ENCODE measurements at places on chromosomes 11 and 22.

DNA sequence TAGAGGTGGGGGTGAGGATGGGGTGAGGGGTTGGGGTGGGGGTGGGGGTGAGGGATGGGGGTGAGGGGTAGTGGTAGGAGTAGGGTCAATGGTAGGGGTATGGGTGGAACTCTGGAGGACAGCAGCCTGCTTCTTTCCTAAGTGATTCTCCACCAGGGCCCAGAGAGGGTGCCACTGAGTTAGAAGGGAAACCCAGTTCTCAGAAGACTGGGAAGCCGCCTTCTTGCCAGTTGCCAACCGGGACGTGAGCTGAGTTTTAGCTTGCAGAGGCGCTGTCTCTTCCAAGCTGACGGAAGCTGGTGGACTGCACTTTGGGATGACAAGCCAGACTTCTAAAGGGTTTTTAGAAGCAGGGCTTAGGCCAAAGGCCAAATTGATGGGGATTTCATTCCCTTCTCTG, 104.4 kb downstream of the NAT10 start:
- H3K27ac ChIP-seq = no peak overlapping the region
- DNase-seq = no peak
- H3K4me3 ChIP-seq = no peak overlapping the region

DNA sequence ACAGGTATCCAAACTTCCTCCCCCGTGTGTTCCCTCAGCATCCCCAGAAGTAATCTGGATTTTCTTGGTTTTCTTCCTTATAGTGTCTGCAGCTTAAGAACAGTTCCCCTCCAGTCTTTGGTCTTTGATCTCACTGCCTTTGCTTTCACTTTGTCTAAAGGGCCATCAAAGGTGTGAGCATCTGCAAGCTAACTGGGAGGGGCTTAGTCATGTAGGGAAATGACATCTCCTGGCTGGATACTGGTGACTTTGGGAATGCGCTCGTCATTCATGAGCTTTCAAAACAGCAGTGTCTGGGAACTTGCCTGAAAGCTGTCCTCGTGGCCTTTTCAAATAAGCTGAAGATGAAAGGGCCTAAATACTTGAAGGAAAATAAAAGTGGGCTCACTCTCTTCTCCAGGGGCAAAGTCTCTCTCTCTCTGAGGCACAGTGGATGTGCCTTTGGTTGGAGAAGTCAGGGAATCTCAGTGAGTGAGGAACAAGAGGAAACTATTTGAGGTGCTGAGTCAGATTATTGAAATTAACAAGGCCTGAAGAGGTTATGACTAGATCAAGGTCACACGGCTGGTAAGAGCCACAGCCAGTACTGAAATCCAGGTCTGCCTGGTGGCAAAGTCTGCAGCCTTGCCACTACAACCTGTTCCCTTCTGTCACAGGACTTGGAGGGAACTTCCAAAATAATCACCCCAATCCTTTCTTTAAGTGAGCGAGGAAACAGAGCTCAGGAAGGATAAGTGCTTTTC, 45.6 kb upstream of the TENM4 start:
- H3K27ac ChIP-seq = no peak overlapping the region
- DNase-seq = no peak
- H3K36me3 ChIP-seq = no peaks in the 10 kb centered on the region
- no peaks in the 10 kb centered on the region for H3K4me1 ChIP-seq
- H3K4me3 ChIP-seq = no peak overlapping the region

GRCh38 chr11:32706985-32707741, 87.3 kb downstream of the CCDC73 start:
- H3K36me3 ChIP-seq = no peaks in the 10 kb centered on the region
- H3K4me1 ChIP-seq = peaks cover 36% of the 10 kb centered on the region
- H3K27me3 ChIP-seq = no peaks in the 10 kb centered on the region
- peak; percentile 85 for DNase-seq
- H3K27ac ChIP-seq = peak overlapping the region; percentile 98

- no peaks in the 10 kb centered on the region for H3K36me3 ChIP-seq
- no peak overlapping the region for H3K4me3 ChIP-seq
- no peak overlapping the region for H3K27ac ChIP-seq
- H3K27me3 ChIP-seq = no peaks in the 10 kb centered on the region
- H3K4me1 ChIP-seq = no peaks in the 10 kb centered on the region
- no peak for DNase-seq
Measured at GRCh38 chr22:21727159-21727558, 8.4 kb downstream of the YPEL1 start.

GRCh38 chr11:5593146-5593545, 3.3 kb upstream of the TRIM6 start:
- H3K27me3 ChIP-seq = no peaks in the 10 kb centered on the region
- H3K4me1 ChIP-seq = peaks cover 4% of the 10 kb centered on the region
- no peak overlapping the region for H3K27ac ChIP-seq

DNA sequence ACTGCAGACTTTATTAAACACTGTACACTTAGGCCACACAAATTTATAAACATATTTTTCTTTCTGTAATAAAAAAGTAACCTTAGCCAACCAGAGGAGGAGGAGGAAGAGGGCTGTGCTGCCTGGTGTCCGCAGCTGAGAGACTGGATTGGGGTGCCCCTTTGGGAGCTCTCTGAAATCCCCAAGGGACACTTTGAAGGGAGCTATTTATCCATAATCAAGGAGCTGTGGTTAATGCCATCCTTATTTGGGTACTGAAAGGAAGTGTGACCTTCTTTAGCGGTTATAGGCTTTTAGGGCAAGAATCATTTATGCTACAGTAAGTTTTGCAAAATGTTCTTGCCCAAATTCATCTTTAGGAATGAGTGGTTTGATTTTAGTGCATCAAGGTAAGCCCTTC, 125.8 kb downstream of the RASSF10 start:
- no peaks in the 10 kb centered on the region for H3K36me3 ChIP-seq
- H3K27ac ChIP-seq = no peak overlapping the region
- no peak overlapping the region for H3K4me3 ChIP-seq
- no peak for DNase-seq
- peaks cover 20% of the 10 kb centered on the region for H3K4me1 ChIP-seq
- H3K27me3 ChIP-seq = no peaks in the 10 kb centered on the region

GRCh38 chr11:14445542-14446530, 53.8 kb downstream of the COPB1 start:
- H3K27ac ChIP-seq = peak overlapping the region; percentile 49
- no peaks in the 10 kb centered on the region for H3K27me3 ChIP-seq
- peak; percentile 51 for DNase-seq
- no peaks in the 10 kb centered on the region for H3K36me3 ChIP-seq
- peaks cover 51% of the 10 kb centered on the region for H3K4me1 ChIP-seq
